ENCODE measurements at places on chromosomes 2 and 18.

DNA sequence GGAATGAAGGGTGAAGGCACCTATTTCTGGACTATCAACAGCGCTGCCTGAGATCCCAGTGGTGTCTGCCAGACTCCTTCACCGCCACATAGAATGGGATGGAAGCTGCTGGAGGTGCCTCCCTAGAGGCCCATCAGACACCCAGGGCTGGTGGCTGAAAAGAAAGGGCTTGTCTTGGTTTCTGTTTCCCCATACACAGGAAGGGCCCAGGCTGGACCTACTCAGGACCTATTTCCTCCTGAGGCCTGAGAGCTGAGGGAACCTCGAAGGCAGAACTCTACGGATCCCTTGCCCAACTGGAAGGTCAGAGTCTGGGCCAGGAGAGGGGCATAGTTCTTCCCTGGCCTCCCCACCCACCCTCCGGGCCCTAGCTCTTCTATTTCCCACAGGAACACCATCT lies 2.9 kb upstream of the CLEC4F start:
- no peaks in the 10 kb centered on the region for H3K36me3 ChIP-seq
- no peak overlapping the region for H3K4me3 ChIP-seq
- H3K4me1 ChIP-seq, result peaks cover 4% of the 10 kb centered on the region
- H3K27ac ChIP-seq, result no peak overlapping the region
- no peak for DNase-seq

- peaks cover 36% of the 10 kb centered on the region for H3K4me1 ChIP-seq
- DNase-seq, result no peak
- H3K36me3 ChIP-seq, result no peaks in the 10 kb centered on the region
- peak overlapping the region; percentile 93 for H3K27ac ChIP-seq
Observed at GRCh38 chr2:173555833-173556232, 201.2 kb downstream of the CDCA7 start.

DNA sequence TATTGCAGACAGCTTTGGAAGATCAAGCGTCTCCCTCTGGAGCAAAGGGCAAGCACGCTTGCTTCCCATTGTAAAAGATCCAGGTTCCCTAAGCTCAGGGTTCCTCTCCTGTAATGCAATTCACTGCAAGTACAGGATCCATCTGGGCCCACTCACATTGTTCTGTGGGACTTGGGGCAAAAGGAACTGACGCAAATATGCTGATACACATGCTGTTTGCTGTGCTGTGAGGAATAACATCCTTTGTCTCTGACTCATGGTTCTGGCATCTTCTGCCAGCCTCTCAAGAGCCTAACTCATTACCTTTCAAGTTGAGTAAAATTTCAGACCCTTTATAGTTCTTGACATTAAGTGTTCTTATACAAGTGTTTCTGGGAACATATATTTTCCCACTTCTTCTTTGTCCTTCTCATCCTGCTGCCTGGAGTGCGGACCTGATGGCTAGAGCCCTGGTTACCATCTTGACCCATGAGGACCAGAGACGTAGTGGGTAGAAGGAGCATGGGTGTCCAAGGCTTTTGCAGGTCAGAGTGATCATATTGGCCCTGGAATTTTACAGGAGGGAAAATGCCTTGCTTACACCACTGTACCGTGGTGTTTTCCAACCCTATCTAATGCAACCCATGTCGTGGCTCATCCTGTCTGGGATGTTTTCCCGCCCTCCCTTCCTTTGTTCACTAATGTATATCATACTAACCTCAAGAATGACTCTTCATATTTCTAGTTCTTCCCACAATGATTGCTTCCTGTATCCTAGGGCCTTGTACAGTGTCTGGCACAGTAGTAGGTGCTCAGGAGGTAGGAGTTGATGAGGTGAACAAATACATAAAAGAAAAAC lies 145.7 kb upstream of the GLI2 start:
- no peak for DNase-seq
- no peak overlapping the region for H3K27ac ChIP-seq
- peaks cover 9% of the 10 kb centered on the region for H3K4me1 ChIP-seq
- H3K27me3 ChIP-seq, result peaks cover 50% of the 10 kb centered on the region
- no peaks in the 10 kb centered on the region for H3K36me3 ChIP-seq

DNA sequence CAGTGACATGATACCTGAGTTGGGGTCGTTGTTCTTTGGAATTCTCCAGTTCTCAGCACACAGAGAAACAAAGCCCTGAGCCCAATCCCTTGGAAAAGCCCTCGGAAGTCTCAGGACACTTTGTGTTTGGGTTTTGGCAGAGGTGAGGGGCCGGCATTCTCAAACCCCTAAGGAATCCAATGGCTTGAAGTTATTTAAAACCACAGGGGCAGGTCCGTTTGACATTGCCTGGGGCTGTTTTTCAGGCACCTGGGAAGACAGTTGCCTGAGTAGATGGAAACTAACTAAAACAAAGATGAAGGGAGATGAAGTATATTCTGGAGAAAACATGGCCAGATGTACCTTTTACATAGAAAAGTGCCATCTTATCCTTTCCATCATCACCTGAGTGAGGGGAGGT lies 22.5 kb upstream of the OTOF start:
- H3K36me3 ChIP-seq, result no peaks in the 10 kb centered on the region
- no peak for DNase-seq
- H3K27ac ChIP-seq, result no peak overlapping the region
- H3K27me3 ChIP-seq, result peaks cover 27% of the 10 kb centered on the region

DNA sequence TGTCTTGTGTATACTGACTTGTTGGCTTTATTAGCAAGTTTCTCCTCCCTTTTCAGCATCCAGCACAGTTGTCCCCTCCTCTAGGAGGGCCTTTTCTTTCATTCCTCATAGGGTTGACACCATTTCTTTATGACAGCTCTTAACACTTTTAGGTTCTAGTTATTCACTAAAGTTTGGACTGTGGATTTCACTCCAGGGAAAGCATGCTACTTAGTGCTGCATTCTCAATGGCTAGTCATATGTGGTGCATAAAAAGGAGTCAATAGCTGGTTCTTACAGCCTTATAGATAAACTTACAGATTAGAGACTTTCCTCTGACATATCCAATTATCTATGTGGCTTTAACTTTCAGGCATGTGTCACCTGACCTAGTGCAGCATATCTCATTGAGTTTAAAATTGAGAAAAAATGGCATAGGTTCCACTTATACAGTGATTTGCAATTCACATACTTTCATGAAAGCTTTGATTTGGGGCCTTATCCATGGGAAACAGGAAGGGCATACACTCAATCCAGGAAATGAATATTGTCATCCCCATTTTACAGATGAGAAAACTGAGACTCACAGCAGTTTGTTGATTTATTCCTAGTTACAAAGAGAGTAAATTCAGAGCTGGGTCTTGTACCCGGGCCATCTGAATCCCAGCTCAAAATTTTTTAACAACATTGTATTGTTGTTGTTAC lies 289.7 kb downstream of the LPIN1 start:
- DNase-seq, result no peak
- no peaks in the 10 kb centered on the region for H3K27me3 ChIP-seq
- no peaks in the 10 kb centered on the region for H3K36me3 ChIP-seq
- peaks cover 10% of the 10 kb centered on the region for H3K4me1 ChIP-seq
- H3K4me3 ChIP-seq, result no peak overlapping the region

GRCh38 chr18:54679318-54680149 lies 88.5 kb downstream of the DYNAP start:
- DNase-seq, result no peak
- H3K27ac ChIP-seq, result no peak overlapping the region
- H3K27me3 ChIP-seq, result no peaks in the 10 kb centered on the region

DNA sequence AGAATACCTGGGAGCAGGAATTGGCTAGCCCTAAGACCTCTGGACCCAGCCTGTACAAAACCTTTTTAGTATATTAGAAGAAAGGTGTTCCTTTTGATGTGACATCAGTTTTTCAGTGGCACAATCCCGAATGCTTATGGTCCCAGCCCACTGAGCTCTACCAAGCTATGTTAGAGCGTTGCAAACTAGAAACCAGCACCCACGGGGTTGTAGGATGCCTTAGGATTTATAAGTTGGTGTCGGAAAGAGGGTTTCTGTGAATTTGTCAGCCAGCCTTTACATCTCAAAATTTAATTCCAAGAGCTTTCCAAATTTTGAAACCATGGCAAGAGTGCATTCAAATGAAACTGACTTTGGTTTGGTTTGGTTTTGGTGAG lies 499 bp upstream of the LMAN1 start:
- peaks cover 5% of the 10 kb centered on the region for H3K36me3 ChIP-seq
- H3K4me1 ChIP-seq, result peaks cover 20% of the 10 kb centered on the region
- peak overlapping the region; percentile 97 for H3K4me3 ChIP-seq
- H3K27ac ChIP-seq, result no peak overlapping the region
- peaks cover 12% of the 10 kb centered on the region for H3K27me3 ChIP-seq

GRCh38 chr2:102313950-102314349 lies 2.6 kb downstream of the IL1RL1 start:
- H3K4me1 ChIP-seq, result no peaks in the 10 kb centered on the region
- no peaks in the 10 kb centered on the region for H3K36me3 ChIP-seq
- DNase-seq, result no peak
- H3K4me3 ChIP-seq, result no peak overlapping the region
- peaks cover 9% of the 10 kb centered on the region for H3K27me3 ChIP-seq

DNA sequence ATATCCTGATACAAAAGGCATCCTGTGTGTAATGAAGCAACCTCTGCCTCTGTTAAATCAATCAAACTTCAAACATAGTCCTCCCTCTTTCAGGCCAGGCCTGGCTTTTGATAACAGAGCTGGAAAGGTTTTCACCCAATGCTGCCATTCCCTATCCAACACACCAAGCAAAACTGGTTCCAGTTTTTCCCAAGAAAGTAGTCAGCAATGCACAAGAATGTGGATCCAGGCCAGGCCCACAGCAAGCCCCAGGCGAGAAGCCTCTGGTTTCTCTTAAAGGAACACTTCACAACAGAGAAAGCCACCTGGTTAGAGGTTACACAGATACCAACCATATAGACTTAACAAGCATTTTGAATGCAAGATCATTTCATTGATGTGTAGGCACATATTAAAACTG lies 49.2 kb upstream of the CCDC150 start:
- peak overlapping the region; percentile 89 for H3K27ac ChIP-seq
- DNase-seq, result no peak
- H3K4me3 ChIP-seq, result no peak overlapping the region

- H3K27ac ChIP-seq, result peak overlapping the region; percentile 83
- H3K27me3 ChIP-seq, result no peaks in the 10 kb centered on the region
- DNase-seq, result no peak
- H3K4me1 ChIP-seq, result peaks cover 67% of the 10 kb centered on the region
- H3K4me3 ChIP-seq, result peak overlapping the region; percentile 32
- no peaks in the 10 kb centered on the region for H3K36me3 ChIP-seq
Observed at GRCh38 chr2:201909961-201910361, 103.6 kb downstream of the CDK15 start.

DNA sequence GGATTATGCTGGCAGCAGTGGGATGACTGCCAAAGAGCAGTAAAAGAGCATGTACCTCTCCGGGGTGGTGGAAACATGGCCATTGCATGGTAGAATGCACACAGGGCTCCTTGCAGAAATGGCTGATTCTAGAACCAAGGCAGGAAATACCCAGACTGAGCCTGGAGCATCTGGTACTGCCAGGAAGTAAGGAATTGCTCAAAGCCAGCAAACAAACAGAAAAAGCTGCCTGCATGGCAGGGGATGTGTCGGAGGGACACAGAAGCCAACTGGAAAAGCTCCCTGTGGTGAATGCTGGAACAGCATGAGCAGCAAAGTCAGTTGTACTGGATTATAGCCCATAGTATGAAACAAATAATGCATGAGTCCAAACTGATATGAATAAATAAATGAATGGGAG lies 78.0 kb upstream of the NFATC1 start:
- H3K36me3 ChIP-seq, result peaks cover 31% of the 10 kb centered on the region
- no peaks in the 10 kb centered on the region for H3K27me3 ChIP-seq
- no peak overlapping the region for H3K4me3 ChIP-seq
- H3K27ac ChIP-seq, result no peak overlapping the region
- no peaks in the 10 kb centered on the region for H3K4me1 ChIP-seq

- no peak for DNase-seq
- peaks cover 59% of the 10 kb centered on the region for H3K4me1 ChIP-seq
- no peaks in the 10 kb centered on the region for H3K27me3 ChIP-seq
- no peak overlapping the region for H3K4me3 ChIP-seq
- no peaks in the 10 kb centered on the region for H3K36me3 ChIP-seq
Observed at GRCh38 chr2:28687640-28688385, 63.8 kb upstream of the PPP1CB start.

DNA sequence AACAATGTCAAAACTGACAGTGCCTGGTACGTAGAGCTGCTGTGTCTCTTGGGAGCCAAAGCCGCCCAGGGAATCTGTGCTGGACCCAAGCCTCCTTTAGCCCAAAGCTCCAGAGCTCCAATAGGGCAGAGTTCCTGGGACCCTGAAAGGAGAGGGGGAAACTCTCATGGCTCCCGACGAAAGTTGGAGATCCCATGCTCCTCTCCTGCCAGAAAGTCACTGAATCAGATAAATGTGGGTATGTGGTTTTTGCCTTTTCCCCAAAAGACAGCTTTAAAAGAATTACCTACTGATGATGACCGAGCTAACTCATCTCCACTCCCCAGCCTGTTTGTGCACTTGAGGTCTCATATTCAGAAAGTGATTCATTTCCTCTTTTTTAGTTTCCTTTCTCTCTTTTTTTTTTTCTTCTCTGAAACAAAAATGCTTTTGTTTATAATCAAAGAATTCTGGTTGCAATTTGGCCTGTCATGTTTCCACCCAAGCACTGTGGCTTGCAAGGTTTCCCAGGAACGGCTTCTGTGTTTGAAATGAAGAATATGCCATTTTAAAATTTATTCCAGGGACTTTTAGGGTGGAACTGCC lies 14.1 kb upstream of the PMAIP1 start:
- no peaks in the 10 kb centered on the region for H3K27me3 ChIP-seq
- DNase-seq, result no peak
- peak overlapping the region; percentile 21 for H3K27ac ChIP-seq
- H3K4me3 ChIP-seq, result no peak overlapping the region
- peaks cover 2% of the 10 kb centered on the region for H3K36me3 ChIP-seq
- peaks cover 15% of the 10 kb centered on the region for H3K4me1 ChIP-seq

DNA sequence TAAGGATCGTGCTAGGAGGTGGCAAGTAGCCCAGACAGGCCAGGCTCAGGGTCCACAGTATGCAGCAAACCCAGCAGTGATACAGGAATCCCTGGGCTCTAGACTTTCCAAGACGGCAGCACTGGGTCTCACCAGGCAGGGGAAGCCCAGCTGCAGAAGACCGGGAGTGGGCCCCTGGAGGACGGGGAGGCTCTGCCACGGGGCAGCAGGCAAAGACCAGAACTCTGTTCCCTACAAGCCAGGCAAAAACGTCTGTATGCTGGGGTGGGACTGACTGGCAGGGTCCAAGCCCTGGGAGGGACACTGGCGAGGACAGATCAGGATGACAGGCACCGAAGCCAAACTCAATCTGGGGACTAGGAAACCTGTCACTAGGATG lies 98.9 kb upstream of the SEC11C start:
- peaks cover 10% of the 10 kb centered on the region for H3K4me1 ChIP-seq
- H3K27me3 ChIP-seq, result no peaks in the 10 kb centered on the region
- no peak overlapping the region for H3K4me3 ChIP-seq
- DNase-seq, result no peak

DNA sequence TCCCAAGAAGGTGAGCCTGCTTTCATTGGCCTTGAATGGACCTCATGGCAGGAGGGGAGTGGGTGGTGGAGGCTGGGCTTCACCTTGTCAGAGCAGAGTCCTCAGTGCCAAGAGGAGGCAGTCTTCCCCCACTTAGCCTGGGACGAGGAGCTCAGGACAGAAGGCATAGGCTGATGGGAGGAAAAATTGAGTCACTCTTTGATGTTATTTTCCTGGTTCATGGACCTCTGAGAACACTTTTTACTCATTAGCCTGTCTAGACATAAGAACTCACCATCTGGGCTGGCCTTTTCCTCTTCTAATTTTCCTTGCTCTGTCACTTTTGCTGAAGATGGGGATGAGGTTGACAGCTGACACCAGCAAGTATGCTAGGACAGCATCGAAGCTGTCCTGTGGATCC lies 225.7 kb upstream of the TNP1 start:
- DNase-seq, result no peak
- no peak overlapping the region for H3K4me3 ChIP-seq
- H3K27me3 ChIP-seq, result no peaks in the 10 kb centered on the region
- no peak overlapping the region for H3K27ac ChIP-seq
